ENCODE measurements at places on chromosomes 3 and 15.

DNA sequence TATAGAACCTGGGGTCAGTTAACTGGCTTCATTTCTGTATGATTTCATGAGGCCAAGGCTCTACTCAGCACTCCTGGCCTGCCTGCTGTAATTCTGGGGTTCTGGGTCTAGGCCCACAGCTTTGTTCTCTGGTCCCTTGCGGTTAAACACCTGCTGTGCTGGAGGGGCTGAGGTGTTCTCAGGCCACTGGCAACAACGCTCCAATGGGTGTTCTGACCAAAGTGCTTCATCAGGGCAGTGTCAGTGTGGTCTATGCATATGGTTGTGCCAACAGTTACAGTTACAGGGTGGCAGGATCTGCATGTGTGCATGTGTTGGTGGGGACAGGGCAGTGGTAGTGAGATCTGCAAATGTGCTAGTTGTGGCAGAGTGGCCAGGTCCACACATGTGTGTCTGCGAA lies 64.1 kb upstream of the GMNC start:
- DNase-seq, result no peak

DNA sequence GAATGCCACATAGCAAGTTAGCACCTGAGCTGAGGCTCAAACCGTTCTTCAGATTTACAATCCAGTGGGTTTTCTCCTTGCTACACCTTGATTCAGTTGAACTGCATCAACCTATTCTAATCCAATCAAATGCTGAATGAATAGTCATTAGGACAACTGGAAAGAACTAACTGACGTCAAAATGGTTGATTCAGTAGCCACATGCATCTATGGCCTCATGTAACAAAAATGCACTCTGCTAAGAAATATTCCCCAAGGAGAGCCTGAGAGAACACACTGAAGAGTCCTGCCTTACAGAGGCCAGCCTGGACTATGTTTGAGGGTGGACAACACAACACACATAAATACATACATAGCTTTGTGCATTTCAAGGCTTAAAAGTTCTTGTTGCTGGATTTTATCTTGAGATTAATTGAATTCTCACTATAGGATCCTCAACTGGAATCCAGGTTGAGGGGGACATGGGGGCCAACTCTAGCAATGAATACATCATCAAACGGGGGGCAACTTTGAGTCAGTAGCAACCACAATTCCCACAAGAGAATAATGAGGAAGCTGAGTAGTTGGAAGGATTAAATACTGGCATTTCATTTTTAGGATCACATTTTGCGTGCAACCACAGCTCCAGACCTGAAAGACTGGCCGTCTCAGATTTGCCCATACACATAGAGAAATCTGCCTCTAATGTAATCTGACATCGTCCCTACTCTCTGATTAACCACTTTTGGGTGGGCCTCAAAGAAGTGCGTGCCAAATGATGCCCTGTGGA lies 280.2 kb upstream of the ICE2 start:
- DNase-seq, result no peak

DNA sequence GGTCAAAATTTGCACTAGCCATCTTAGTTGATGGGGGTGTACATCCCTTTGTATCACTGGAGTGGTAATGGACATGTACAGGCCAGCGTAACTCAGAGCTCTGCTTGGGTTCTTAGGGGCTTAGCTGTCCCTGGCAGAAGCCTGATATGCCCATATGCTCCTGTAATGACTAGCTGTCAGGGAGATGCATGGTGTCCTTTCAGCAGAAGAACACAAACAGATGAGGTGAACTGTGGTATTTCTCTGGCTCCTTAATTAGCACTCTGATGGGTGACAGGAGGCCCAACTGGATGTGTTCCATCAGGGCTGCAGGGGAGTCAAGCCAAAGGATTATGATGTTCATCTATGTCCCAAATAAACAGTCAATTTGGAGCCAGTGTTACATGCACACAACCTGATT lies 774.5 kb downstream of the AGBL1 start:
- no peak for DNase-seq

- no peak for DNase-seq
Observed at GRCh38 chr3:184378651-184379357, 797 bp upstream of the THPO start.

DNA sequence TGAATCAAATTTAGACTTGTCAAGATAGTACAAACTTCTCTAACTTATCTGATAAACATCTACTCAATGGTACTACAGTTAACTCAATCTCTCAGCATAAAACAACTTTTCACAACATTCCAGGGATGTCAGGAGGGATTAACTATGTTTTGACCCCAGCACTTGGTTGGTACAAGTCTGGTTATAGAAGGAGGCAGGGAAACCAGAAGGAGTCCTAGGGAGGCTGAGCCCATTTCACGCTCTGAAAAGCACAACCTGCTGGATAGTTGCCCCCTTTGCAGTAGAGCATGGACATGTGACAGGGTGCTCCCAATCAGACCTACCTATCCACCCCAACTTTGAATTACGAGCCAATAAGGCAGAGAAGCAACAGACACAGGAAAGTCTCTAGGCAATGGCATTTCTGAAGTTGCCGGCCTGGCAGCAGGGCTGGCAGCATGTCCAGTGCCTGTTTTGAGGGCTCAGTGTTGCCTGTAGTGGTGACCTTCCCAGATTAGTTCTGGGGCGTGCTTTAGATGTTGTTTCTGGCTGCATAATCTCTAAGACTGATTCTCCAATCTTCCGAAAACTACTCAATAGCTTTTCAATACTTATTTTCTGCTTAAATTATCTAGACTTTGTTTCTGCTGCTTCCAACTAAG lies 8.2 kb downstream of the ANKUB1 start:
- no peak for DNase-seq

DNA sequence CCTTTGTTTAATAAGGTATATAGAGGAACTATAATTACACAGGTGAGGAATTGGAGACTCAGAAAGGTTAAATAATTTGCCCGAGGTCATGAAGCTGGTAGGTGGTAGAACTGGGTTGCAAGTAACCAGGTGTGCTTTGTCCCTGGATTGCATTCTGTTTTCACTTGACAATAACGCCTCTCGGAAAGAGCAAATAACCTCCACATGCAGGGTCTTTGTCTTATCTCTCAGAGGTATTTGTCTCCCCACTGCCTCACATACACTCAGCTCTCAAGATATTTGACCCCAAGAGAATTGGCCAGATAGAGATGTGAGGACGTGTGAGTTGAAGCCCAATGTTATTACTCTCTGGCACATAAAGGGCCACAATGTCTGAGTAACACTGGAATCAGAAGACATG lies 320.9 kb upstream of the ONECUT1 start:
- DNase-seq, result no peak

DNA sequence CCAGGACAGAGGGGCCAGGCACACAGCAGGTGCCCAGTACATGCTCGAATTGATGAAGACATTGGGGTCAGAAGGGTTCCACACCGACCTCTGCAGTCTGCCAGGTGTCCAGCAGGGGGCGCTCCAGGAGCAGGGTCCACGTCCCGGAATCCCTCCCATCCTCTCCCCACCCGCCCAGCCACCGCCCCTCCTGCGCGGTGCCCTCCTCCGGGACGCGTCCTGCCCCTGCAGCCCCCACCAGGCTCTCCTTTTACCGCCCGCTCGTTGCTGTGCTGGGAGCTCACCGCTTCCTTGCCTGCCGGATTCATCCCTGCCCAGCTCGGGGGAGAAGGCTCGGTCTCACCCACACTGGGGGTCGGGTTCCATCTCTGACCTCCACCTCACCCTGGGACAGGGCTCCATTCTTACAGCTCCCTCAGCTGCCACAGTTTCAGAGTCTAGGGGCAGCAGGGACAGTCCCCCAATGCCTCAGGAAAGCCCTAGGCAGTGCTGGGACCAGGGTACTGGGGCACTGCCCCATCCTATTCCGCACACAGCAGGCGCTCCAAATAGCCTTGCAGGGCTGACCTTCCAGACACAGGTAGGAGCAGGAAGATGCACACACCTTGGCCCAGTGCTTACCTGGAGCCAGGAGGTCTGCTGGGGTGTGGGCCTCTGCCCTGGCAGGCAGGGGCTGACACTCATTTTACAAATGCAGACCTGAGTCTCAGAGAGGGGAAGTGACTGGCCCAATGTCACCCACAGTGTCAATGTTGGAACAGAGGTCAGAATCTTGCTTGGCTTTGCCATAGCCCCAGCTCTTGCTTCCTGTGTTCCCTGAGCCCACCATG lies 31.0 kb downstream of the GRIP2 start:
- peak; percentile 13 for DNase-seq

GRCh38 chr15:90004252-90004651 lies 3.1 kb downstream of the ZNF710 start:
- DNase-seq, result no peak

- no peak for DNase-seq
Observed at GRCh38 chr3:134904241-134904771, 109.2 kb downstream of the EPHB1 start.

DNA sequence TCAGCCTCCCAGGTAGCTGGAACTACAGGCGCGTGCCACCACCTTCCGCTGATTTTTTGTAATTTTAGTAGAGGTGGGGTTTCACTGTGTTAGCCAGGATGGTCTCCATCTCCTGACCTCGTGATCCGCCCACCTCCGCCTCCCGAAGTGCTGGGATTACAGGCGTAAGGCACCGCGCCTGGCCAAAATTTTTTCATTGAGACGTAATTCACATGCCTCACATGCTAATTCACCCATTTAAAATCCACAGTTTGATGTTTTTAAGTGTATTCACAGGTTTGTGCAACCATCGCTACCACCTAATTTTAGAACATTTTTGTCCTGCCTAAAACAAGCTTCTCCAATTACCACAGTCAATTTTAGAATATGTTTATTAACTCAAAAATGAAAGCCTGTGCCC lies 37.1 kb downstream of the SELENOT start:
- no peak for DNase-seq

DNA sequence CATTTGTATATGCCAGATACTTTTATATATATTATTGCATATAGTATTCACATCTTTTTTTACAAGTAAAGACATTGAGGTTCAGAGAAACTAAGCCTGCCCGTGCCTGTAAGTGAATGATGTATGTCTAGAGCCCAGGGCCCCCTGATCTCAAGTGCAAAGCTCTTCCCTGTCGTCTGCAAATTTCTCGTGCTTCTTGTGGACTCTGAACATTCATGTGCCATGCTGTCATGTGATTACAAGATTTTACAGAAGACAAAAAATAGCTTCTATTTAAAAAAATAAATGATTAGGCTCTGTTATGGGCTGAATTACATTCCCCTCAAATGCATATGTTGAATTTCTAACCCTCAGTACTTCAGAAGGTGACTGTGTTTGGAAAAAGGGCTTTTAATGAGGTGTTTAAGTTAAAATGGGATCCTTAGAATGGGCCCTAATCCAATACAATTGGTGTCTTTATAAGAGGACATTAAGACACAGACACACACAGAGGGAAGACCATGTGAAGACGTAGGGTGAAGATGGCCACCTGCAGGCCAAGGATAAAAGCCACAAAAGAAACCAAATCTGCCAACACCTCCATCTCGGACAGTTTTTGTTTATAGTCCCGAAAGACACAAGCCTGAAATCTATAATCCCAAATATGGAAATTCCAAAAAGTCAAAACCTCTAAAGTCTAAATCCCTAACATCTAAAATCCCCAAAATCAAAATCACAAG lies 3.9 kb upstream of the MASP1 start:
- DNase-seq, result no peak

- no peak for DNase-seq
Observed at GRCh38 chr3:89714237-89714636, 606.8 kb downstream of the EPHA3 start.

GRCh38 chr15:69696946-69697345 lies 244.3 kb downstream of the RPLP1 start:
- DNase-seq, result no peak

- DNase-seq, result peak; percentile 23
Observed at GRCh38 chr3:62211675-62212429, 161.5 kb downstream of the FEZF2 start.

DNA sequence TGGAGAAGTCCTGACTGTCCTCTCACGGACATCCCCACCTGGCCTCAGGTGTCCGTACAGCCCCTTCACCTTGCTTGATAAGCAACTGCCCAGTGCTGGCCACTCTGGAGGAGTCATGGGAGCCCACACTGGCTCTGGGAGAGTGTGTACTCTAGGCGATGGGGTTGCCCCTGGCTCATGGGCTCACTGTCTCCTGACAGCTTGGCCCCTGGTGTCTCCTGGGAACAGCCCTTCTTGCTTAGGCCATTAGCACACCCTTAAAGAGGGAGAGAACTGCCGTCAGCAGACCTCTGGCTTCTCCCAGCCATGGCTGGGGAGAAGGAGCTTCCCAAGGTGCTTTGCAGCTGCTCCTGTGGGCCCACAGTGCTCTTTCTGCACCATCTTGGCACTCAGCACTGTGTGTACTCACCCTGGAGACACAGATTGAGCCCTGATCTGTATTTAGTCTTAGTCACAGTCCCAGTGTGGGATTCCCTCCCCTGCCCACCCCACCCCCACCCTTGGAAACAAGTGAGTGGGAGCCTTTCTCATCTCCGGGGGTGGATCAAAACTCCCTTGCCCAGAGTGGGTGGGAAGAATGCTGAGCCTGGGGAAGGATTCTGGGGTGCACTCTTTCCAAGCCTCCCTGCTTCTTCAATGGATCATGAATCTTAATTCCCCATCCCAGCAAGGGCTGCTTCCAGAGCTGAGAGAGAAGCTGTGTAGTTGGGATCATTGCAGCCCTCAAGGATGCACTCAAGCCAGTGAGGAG lies 83.5 kb upstream of the ADPGK start:
- DNase-seq, result no peak

DNA sequence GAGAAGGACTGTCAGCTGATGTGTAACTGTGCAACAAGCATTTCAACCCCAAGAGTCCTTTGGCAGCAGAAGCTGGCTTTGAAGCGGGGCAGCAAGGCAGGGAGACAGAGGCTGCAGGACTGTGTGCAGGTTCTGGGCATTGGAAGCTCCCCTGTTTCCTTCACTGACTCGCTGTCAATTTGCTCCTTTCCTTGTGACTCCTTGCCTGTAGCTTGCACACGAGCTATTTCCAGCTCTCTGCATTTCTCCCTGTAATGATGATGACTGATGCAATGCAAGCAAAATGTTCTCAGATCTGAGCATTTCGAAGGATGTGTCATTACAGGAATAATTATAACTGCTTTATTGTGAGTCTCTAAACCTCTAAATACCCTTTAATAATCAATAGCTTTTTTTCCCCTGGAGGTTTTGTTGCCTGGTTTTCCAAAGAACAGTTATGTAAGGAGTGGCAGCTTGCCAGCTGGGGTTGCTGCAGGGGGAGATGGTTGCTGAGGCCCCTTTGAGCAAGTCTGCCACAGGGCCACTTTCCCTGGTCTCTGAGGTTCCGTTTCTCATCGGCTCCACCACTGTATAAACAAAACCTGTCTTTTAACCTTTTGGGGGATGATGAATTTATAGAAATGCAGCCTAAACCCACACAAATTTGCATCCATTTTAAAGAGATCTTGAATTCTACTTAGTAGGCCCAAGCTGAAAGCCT lies 2.8 kb downstream of the APOD start:
- DNase-seq, result no peak

DNA sequence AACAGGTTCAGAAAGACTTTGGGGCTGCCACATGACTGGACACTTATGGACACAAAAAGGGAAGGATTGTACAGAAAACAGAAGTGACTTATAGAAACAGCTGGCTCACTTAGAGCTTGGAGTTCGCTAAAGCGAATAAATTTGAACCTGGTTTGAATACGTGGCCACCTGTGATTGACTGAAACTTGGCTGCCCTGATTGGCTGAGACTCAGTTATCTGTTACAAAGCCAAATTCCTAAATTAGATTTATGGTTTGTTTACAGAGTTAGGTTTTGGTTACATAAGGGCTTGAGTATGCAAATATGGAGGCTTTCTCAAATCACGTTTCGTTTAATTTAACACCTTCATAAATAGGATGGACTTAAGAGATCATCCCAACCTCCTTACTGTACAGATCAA lies 270.2 kb downstream of the THSD4 start:
- DNase-seq, result no peak

- no peak for DNase-seq
Observed at GRCh38 chr3:111481551-111481950, 60.4 kb upstream of the CD96 start.

GRCh38 chr3:21056293-21056692 lies 694.7 kb downstream of the ZNF385D start:
- no peak for DNase-seq
